Stimulated activated CD4-positive, alpha-beta T cell treated with anti-CD3 and anti-CD28 coated beads, Interleukin-12 subunit alpha, Interleukin-12 subunit beta, amount 100 ng/mL, for 24 hours (primary cell): ENCODE measurements at places on chromosomes 7 and 10.

GRCh38 chr7:158246960-158247673 is 340.5 kb downstream of the PTPRN2 start:
- no peak for DNase-seq

DNA sequence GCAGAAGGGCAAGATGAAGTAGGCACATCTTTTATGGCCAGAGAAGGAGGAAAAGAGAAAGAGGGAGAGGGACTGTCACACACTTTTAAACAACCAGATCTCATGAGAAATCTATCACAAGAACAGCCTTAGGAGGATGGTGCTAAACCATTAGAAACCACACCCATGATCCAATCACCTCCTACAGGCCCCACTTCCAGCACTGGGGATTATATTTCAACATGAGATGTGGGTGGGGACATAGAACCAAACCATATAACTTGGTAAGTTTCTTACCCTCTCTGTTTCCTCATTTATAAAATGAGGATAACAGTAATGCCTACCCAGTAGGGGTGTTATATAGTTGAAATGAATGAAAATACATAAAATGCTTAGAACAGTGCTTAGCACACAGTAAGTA is 66.0 kb downstream of the CHCHD3 start:
- DNase-seq = no peak

DNA sequence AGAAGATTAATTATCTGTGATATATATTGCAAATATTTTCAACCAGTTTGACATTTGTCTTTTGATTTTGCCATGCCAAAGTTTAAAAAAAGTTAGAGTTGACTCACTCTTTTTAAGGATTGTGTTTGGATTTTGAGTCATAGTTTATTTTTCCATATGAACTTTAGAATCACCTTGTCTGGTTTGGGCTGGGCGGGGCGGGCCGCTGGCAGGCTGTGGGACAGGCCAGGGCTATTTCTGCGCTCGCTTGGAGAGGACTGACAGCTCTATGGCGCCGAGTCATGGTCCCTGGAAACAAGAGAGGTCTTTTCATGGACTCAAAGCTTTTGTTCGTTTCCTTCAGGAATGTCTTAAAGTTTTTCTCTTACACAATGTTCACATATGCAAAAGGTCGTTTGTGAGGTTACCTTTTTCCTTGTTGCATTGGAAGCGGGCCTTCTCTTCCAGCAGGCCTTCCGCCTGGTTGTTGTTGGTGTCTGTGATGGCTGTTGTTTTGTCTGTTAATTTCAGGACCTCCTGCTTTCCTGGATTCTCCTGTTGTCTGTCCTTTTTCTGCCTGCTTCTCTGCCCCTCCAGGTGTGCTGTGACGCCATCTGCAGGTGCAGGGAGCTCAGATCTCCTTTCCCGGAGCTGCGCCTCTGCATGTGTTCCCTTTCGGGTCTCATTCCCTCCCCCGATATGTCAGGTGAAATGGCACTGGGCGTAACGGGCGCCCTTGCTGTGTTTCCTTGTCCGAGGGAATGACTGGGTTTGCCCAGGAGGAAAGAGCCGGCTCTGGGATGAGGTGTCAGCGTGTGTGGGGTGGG is 53.8 kb downstream of the INPP5A start:
- DNase-seq = no peak

DNA sequence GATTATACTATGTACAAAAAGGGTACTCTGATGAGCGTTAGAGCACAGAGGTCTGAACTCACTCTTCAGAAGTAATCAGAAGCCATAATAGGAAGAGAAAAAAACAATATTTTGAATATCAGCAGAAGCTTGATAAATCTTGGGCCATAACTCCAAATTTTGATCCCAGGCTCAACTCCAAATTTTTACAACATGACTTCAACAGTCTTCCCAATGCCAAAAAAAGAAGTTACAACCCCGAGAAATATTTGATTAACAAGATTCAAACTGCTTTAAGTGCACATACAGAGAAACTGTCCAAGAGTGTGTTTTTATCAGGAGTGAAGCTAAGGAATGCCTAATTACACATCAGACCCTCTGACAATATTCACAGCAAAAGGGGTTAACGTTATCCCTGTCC is 7.5 kb downstream of the MPP7 start:
- no peak for DNase-seq

DNA sequence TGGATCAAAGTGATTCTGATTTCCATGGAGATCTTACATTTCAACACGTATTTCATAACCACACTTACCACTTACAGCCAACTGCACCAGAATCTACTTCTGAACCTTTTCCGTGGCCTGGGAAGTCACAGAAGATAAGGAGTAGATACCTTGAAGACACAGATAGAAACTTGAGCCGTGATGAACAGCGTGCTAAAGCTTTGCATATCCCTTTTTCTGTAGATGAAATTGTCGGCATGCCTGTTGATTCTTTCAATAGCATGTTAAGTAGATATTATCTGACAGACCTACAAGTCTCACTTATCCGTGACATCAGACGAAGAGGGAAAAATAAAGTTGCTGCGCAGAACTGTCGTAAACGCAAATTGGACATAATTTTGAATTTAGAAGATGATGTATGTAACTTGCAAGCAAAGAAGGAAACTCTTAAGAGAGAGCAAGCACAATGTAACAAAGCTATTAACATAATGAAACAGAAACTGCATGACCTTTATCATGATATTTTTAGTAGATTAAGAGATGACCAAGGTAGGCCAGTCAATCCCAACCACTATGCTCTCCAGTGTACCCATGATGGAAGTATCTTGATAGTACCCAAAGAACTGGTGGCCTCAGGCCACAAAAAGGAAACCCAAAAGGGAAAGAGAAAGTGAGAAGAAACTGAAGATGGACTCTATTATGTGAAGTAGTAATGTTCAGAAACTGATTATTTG is 15.3 kb downstream of the HNRNPA2B1 start:
- DNase-seq = no peak

GRCh38 chr10:49288341-49289065 is 10.5 kb upstream of the C10orf71 start:
- no peak for DNase-seq

DNA sequence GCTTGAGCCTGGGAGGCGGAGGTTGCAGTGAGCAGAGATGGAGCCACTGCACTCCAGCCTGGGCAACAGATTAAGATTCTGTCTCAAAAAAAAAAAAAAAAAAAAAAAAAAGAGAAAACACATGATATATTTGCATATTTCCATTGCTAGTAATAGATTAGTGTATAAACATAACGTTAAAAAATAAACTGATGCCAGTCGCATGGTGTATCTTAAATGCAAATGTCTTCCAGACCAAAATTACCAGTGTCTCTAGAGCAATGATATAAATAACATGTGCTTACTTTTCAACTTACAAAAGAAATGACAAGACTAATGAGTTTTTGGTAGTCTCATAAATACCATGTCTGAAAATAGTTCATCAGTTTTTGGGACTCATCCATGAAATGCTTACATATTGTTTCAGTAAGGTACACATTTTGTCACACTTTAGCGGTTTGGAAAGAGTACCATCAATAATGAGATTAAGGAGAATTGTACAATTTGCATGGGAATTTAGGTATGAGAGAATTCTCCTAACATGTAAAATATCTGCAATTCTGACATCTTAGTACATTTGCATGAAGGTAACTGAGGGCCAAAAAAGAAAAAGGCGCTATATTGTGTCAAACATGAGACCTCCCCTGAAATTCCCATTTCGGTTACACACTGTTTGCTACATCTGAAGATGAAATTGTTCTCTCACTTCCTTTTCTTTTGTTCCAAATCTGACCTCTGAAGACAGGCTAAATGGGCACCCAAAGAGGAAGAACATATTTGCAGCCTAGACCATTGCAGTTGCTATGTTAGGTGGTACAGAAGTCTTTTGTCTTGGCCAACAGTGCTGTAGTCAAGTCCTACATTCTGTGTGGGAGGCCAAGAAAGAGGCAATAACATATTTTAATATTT is 51.5 kb upstream of the PIP4K2A start:
- no peak for DNase-seq

DNA sequence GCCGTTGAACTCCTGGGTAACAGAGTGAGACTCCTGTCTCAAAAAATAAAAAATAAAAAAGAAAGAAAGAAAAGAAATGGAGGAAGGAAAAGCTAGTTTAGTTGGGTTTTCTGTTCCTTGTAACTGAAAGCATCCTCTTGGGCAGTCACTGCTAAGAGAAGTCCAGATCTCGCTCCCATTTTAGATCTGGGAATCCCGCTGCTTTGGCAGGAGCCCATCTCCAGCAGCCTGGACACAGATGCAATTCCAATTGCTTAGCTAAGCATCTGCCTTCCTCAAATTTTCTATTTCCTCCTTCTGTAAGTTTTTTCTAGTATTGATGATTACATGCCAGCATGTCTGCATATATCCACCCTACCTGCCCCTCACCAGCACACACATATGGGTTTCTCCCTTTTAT is 54.1 kb downstream of the DENND2A start:
- DNase-seq = no peak

GRCh38 chr10:76651154-76651553 is 986.5 kb downstream of the KCNMA1 start:
- DNase-seq = no peak

DNA sequence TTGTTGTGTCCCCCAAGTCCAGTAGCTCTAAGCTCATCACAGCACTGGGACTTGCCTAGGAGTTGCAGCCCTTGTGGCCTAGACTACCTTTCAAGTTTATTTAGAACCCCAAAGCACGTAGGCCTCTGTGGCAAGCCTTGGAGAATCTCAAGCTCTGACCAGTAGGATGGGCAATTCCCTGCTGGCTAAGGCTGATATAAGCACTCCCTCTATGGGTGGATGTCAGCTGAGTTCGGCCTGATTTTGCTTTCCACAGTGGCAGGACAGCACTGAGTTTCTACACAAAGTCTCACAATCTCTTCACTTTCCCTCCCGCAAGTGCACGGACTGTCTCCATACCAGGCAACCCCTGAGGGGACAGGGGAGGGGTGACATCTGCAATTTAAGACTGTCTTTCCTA is 886.4 kb upstream of the LRRN3 start:
- no peak for DNase-seq

- no peak for DNase-seq
These were observed 27.8 kb downstream of the ENTPD1 start for GRCh38 chr10:95783741-95784140.

DNA sequence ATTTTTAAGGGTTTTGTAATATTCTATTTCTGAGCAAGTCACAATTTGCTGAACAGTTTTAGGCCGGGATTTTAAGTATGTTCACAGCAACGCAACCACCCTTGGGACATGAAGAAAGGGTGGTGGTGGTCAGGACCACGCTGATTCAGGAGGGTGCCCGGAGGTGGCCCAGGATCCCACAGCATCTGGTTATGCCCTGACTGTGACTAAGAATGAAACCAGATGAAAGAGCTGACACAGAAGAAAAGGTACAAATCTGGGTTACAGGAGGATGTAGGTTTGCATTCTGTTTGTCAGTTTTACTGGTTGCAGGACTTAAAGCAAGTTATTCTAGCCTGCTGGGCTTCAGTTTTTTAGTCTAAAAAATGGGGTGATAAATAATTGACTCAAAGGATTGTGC is 279.7 kb downstream of the CCSER2 start:
- no peak for DNase-seq

DNA sequence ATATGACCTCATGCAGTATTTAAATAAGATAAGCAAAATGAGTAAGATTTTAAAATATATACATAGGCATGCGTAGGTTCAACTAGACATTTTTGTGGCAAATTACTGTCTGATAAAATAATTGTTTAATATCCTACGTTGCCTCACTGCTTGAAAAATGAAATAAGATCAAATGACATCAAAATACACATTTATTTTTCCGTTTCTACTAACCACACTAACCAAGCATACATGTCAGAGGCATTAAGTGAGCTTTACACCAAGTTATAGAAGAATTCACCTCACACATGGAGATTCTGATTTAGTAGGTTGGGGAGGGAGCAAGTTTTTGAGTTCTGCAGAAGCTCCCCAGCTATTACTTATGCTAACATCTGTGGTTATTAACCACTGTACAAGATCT is 66.8 kb downstream of the RSU1 start:
- no peak for DNase-seq

DNA sequence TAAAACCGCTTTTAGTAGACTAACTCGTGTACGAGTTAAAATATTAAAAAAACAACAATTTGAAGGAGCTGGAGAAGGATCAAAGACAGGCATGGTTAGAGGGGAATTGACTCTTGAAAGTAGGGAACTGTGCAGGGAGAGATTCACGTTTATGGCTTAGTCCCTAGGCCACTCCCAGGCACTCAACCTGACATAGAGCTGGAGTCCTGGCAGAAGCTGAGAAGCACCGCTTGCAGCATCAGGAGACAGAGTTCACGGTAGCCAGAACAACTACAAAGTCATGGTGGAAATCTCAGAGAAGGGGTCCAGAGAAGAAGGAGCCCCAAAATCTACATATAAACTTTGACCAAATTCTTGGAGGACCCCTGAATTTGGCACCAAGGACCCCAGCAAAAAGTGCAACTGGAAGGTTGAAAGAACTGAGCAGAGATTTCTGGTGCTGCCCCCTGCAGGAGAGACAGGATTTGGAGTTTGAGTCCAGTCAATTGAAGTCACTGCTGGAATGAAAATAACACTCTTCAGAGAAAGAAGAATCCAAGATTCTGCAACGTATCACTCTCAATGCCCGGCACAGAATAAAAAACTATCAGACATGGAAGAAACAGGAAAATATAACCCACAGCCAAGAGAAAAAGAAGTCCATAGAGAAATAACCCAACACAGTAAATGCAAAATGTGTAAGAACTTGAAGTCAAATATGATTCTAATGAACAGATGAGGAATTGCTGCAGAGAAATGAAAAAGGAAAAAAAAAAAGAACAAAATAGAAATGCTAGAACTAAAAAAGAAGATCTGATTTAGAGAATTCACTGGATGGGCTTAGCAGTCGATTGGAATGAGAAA is 493.3 kb upstream of the PODXL start:
- no peak for DNase-seq

DNA sequence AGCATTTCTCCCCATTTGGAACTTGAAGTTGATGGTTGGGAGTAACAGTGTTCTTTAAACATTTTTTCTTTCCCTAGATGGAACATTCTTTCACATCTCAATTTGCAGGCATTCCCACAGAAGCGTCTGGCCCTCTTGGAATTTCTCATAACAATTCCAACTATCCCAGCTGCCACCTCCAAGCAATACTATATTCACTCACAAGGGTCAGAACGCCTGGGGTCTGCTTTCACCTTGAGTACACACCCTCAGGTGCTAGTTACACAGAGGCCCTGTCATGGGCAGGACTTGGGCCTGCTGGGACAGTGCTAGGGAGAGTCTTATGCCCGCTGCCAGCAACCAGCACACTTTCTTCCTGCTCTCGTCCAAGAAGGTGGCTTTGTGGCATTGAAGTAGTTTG is 136.5 kb downstream of the JCAD start:
- DNase-seq = no peak

- DNase-seq = no peak
These were observed 920 bp downstream of the PRLHR start for GRCh38 chr10:118594392-118595063.

GRCh38 chr10:65394502-65395297 is 1531.1 kb upstream of the LRRTM3 start:
- DNase-seq = no peak
